ENCODE measurements at places on chromosomes 5 and 9. TPM values are rescaled to one million over a fixed set of nuclear protein-coding genes. Genes with fewer than 3 reads are reported as not detected.

NRG2 gene
- total RNA-seq: 1.4 TPM

HMMR gene
- total RNA-seq: 25.9 TPM

CCL21 gene
- total RNA-seq: not detected

NAIF1 gene
- 6.7 TPM for total RNA-seq

THBS4 gene
- total RNA-seq: 8.8 TPM

ANGPTL2 gene
- total RNA-seq: 20.6 TPM

COX7C gene
- 741 TPM for total RNA-seq

All from type B pancreatic cell (in vitro differentiated cells).